ENCODE measurements at places on chromosomes 6 and 20.

DNA sequence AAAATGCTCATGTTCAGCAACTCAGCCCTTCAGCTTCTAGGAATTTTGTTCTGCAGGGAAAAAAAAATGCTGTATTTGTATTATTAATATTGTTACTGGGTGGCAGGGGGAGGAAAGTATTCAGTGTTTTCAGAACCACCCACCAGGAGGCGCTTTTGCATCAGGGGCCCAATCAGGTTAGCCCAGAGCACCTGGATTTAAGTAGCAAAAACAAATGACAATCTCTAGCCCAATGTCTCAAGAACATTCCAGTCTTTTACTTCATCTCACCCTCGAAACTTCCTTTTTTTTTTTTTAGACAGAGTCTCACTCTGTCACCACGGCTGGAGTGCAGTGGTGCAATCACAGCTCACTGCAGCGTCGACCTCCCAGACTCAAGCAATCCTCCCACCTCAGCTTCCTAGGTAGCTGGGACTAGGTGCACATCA is 635 bp upstream of the C20orf203 start:
- peak; percentile 43 for DNase-seq

GRCh38 chr6:55437141-55437540 is 109.9 kb downstream of the GFRAL start:
- peak; percentile 5 for DNase-seq

DNA sequence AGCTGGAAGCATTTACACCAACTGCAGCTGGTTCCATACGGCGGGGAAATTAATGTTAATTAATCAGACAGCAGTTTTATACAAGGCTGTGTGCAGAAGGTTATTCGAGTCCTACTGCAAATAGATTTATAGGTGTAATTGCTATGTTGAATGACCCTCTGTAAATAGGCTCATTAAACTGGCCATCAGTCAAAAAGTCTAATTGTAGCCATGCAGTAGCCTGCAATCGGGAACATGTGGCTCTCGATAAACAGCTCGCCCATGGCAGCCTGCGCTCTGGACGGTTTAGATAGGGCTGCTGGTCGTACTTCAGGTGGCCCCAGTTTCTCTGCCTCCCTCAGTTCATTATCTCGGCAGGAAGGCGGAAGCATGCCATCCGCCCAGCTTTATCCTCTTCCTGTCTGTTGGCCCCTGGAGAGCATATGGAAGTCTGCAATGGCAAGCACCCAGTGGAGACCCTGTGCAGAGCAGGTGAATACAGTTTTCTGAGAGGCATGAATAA is 143.2 kb downstream of the MBOAT1 start:
- DNase-seq = no peak

DNA sequence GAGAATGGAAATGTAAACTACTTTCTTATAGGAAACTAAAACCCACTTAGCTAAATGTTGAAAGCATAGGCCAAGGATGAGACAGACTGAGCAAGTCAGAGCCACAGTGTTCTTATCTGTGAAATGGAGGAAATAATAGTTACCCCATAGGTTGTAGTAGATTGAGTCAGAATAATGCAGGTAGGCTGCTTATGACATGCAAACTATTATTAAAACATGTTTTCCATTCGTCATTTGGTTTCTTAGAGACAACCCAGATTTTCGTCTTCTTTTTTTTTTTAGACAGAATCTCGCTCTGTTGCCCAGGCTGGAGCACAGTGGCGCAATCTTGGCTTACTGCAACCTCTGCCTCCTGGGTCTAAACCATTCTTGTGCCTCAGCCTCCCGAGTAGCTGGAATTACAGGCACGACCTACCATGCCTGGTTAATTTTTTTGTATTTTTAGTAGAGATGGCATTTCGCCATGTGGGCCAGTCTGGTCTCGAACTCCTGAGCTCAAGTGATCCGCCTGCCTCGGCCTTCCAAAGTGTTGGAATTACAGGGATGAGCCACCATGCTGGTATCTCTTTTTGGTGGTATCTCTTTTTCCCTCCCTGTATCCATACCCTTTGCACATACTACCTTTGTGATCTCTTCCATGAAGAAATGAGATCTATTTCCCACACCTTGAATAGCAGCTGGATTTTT is 196.5 kb upstream of the ZNF217 start:
- no peak for DNase-seq

DNA sequence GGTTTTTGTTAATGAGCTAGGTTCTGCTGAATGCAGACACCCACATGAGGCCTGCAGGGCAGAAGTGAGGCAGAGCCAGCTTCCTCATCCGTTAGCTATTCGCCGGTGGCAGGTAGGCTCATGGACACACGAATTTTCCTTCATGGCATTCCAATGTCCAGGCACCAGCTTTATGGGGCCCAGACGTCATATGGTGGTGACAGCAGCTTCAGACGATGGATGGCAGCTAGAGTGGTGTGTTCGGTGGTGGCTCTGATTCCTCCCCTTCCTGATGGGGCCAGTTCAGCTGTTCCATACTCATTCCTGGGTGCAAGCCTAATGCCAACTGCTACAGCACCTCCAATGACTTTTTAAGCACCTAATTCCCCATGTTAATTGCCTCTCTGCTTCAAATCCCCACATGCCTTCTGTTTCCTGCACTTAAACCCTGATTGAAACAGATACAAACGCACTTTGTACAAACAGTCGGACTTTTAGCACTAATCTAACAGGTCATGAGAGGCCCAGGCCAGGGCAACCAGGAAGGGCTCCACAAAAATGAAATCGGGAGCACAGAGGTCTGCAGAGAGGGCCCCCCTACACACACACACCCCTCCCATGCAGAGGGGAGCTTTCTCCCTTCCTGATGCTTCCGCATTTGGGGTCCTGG is 35.7 kb upstream of the MLN start:
- no peak for DNase-seq

DNA sequence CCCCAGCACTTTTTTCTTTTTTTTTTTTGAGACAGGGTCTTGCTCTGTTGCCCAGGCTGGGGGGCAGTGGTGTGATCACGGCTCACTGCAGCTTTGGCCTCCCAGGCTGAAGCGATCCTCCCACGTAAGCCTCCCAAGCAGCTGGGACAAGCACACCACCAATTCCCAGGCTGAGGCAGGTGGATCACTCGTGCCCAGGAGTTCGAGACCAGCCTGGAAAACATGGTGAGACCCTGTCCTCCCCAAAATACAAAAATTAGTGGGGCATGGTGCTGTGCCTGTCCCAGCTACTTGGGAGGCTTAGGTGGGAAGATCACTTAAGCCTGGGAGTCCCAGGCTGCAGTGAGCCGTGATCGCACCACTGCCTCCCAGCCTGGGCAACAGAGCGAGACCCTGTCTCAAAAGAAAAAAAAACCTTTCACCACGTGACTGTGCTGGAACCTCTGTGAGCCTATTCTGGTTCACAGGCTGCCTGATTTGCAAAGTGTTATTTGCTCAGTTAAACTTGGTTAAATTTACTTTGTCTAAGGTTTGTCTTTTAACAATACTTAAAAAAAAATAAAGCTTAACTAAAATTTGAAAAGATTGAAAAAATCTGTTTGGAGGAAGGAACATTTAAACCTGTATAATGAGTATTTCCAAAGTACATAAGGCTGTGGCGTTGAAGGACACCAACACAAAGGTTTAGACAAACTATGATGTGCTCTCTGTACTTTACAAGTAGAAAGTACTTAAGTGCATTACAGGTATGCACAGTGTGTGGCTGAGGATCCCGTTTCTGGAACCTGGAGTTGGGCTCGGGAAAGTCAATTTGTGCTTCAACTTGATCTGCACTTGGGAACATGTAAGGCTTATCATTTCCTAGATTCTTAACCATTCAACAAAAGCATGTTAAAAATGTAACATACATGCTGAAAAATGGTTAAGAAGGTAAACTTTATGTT is 55.0 kb downstream of the PPP1R3G start:
- no peak for DNase-seq

DNA sequence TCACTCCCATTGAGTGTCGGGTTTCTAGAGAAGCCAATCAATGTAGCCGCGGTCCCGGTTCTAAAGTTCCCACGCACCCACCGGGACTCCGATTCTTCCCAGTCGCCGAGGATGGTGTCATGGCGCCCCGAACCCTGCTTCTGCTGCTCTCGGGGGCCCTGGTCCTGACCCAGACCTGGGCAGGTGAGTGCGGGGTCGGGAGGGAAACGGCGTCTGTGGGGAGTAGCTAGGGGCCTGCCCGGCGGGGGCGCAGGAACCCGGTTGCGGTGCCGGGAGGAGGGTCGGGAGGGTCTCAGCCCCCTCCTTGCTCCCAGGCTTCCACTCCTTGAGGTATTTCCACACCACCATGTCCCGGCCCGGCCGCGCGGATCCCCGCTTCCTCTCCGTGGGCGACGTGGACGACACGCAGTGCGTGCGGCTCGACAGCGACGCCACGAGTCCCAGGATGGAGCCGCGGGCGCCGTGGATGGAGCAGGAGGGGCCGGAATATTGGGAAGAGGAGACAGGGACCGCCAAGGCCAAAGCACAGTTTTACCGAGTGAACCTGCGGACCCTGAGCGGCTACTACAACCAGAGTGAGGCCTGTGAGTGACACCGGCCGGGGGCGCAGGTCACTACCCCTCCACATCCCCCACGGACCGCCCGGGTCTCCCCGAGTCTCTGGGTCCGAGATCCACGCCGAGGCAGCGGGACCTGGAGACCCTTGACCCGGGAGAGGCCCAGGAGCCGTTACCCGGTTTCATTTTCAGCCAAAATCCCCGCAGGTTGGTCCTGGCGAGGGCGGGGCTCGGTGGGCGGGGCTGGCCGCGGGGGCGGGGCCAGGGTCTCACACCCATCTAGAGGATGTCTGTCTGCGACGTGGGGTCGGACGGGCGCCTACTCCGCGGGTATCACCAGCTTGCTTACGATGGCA is 35.2 kb upstream of the HLA-G start:
- no peak for DNase-seq

DNA sequence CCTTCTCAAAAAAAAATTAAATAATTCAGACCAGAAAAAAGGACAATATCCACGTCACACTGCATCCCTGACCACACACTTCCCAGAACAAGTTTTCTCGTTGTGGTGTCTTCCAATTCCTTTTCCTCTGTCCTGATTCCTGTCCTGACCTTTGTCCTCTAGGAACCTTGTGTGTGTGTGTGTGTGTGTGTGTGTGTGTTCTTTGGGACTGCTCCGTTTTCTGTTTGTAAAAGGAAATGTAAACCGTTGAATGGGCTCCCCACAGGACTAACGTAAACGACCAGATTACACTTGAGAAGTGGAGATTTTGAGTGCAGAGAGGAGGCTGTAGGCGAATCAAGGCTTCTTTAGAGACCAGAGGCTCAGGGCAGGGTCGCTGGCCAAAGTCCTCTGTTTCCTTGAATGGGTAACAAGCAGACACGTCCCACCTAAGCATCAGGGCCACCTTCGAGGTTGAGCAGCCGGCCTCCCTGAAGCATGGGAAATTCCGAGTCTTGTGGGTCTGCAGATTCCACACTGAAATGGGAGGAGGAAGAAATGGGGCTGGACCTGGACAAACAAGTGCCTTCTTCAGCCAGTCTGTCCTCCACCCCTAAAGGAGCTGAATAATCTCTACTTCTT is 7.3 kb downstream of the ZBTB46 start:
- DNase-seq = no peak

DNA sequence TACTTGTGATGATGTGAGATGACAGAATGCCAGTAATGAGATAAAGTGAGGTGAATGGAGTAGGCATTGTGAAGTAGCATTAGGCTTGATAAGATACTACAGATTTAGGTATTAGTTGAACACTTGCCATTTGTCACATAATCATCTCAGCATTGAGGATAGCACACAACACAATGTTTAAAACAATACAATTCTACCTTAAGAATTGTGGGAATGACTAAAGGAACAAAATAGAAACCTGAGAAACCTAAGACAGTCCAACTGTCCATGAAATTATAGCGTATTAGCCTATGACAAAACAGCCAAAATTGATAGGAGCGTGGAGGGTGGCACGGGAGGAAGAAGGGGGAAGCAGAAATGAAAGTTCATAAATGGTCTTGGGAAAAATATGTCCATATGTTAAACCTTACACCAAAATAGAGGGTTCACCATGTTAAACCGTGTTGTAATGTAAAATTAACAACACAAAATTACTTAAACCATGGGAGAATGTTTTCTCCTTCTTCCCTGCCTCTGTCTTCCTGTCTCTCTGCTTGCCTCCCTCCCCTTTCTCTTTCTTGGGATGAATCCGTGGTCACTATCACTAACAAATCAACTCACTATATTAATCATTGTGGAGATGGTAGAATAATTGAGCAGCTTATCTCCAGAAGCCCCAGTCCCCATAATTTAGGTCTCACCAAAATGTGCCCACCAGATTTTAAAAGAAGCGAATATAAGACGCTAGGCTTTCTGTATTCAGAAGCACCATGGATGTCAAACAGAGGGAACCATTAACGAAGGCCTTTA is 33.0 kb upstream of the HFE start:
- peak; percentile 28 for DNase-seq

- no peak for DNase-seq
These were observed 141.0 kb downstream of the TFAP2C start for GRCh38 chr20:56769921-56770600.

DNA sequence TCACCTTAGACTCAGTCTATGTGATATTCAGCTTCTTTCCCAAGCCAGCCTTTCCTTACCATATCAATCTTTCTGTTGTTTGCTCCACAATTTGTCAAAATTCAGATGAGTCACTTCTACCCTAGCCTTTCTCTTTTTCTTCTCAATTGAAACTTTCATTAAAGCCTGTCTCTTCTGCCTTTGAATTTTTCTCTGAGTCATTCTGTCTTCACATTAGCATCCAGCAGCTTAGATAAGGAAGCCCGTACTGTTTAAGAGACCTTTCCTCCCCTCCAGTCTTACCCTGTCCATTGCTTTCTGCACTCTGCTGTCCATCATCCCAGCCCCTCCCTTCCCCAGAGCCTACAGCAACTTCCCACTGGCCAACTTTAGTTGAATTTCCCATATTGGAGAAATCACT is 34.9 kb upstream of the RALGAPA2 start:
- DNase-seq = no peak

DNA sequence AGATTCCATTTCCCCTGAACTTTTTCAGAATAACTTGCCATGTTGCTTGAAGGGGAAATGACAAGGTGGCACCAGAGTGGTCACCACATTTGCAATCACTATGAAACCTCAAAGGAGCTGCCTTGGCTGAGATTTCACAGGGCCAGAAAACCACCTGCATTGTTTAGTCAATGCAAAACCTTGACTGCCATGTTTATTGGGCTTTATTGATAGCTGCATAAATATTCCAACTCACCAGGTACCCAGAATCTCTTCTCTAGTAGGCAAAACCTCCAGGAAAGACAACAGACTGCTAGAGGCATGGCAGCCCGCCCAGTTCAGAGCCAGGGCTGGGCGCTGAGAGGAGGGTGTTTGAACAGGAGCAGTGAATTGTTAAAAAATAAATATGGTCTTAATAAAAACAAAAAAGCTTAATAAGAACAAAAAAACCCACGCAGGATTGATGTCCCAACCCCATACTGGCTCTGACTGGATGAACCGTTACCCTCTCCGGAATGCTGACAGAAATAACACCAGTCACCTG is 375.6 kb downstream of the ZFAND3 start:
- no peak for DNase-seq
